Left kidney (tissue), 8 donors: ENCODE measurements at places on chromosomes 12 and 14. TPM values are rescaled to one million over a fixed set of nuclear protein-coding genes. Genes with fewer than 3 reads are reported as not detected.

Gene LYZ
- 19.5 TPM for polyA plus RNA-seq

Gene GPR135
- 7.4 TPM for polyA plus RNA-seq

DNA sequence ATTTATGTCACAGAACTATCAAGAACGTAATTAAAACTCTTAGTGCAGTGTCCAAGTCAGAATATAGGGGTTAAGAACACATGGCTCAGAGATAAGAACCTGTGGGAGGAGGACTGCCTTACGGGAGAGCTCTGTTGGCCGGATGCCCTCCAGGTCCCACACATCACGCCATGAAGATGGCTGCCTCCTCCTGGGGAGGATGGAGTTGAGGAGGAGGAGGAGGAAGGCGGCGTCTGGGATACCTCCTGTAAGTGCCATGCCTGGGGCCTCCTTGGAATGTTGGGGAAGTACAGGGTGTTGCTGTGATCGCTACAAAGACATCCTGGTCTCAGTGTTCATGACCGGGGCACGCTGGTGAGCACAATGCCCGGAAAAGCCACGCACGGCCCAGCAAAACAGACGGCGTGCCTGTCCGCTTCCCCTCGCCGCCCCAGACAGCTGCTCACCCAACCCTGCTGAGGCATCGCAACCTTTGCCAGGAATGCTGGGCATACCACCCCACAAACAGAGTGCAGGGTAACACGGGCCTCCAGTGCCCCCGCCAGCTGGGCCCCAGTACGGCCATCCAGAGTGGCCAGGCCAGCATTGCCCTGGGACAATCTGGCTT, 28.7 kb upstream of the CD9 start:
- DNase-seq: no peak

DNA sequence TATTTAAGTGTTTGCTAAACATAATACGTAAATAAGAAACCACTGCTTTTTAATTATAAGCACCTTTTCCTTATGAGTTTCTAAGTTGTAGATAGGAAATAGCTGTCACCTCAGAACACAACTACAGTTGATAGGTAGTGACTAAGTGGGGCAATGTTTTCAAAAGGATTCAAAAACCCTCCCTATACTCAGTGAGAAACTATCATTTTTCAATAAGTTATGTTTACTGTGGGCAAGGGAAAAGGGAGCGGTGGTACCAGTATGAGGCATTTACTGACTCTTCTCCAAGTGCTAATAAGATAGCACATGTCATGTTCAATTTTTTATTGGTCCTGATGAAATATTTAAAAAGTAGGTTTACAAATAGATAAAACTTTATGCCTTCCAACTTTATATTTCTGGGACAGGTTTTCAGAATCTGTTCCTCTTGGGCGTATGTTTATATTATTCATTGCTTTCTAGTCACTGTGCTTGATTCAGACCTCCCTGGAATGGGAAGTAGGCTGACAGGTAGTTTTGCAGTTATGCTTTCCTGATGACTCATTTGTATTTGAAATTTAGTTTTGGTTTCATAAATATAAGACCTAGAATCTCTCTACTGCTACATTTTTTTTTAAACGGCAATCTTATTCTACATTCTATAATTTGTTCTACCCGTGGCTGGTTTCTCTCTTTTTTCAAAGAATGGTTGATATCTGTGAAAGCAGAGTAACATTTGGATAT, 153.1 kb downstream of the TMEM117 start:
- no peak for DNase-seq

- no peak for DNase-seq
Observed at GRCh38 chr12:25052196-25052913, 103.5 kb upstream of the BCAT1 start.

GRCh38 chr14:55771242-55771981, 191.4 kb downstream of the KTN1 start:
- no peak for DNase-seq

DNA sequence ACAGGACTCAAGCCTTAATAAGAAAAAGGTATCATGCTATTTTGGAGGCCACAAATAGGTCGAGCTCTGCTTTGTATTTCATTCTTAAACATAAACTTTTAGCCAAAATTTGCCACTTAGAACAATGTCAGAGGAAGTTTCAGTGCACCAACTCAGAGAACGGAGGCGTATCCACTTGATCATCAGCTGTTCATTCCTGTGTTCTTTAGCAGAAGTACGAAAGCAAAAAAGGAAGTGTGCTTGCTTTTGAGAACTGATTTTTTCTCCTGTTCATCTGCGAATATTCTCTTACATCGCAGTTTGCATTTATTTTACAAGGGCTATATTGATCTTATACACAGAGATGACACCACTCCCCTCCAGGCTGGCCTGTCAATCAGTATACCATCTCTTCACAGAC, 188.6 kb upstream of the SOX5 start:
- DNase-seq: no peak

GRCh38 chr12:107042801-107043200, 50.5 kb downstream of the CRY1 start:
- DNase-seq: no peak

GRCh38 chr14:102717276-102717675, 60.0 kb upstream of the TRAF3 start:
- no peak for DNase-seq

- no peak for DNase-seq
Observed at GRCh38 chr12:57063991-57064685, 14.2 kb upstream of the MYO1A start.

GRCh38 chr12:62192180-62192902, 67.9 kb upstream of the USP15 start:
- DNase-seq: peak; percentile 88

GRCh38 chr12:68414988-68415387, 82.8 kb upstream of the MDM1 start:
- DNase-seq: no peak
